ENCODE measurements at places on chromosomes 16 and 17.

GRCh38 chr17:82983510-82984248 is 95.7 kb upstream of the METRNL start:
- no peak for DNase-seq

DNA sequence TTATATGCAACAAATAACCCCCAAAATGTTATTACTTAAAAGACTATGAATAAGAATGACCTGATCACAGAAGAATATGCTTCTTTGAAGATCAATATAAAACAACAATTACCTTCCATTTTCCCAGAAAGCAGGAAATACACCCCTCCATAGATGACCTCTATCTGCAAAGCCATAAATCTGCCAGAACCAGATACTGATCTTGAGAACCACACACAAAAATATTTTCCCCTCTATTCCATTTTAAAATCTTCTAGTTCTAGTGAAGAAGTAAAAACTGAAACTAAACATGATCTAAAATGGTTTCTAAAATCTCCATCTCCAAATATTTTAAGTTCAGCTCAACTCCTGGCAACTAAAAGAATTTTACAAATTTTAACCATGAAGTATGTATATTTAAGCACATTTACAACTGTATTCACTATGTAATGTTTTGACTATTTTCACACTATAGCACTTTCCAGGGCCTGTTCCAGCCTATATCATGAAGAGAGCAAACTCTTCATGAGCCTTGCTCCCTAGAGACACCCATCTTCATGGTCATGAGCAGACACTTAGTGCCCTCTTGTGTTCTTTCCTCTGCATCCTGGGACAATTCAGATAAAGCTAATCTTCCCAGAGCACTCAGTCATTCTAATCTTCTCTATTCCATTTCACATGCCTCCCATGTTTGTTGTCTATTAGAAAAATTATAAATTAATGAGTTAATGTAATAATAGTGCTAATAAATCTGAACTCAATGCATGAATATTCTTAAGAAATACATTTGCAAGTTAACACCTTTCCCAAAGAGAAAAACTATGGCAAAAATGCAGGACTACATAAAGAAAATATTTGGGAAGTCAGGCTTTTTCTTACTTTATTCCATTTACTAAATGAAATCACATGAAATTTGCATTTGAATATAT is 87.0 kb downstream of the HELZ start:
- no peak for DNase-seq

DNA sequence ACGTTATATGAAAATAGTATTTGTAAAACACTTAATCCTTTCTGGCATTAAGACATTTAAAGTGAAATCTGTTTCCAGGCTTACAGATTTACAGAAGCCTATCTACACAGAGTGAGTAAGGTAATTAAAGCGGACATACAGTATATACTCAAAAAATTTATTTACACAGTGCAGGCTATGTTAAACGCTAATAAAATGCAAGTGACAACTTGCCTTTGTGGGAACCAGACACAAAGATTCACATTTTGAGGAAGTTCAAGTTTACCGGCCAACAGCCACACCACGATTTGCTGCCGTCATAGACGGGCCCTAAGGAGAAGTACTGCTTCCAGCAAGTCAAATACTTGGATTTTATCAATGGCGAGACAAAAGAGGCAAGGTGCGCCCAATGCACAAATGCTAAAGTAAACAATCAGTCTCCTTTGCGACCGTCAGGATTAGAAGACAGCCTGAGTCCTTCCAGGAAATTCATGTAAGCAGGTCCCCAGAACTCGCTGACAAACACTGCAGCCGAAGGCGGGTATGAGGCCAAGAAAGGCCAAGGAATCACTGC is 801 bp downstream of the VPS35 start:
- no peak for DNase-seq

GRCh38 chr16:84829168-84829965 is 9.6 kb downstream of the CRISPLD2 start:
- no peak for DNase-seq

- no peak for DNase-seq
These were observed 88.1 kb downstream of the AMFR start for GRCh38 chr16:56337131-56337857.

- no peak for DNase-seq
These were observed 76.0 kb downstream of the MYH11 start for GRCh38 chr16:15780805-15781204.

DNA sequence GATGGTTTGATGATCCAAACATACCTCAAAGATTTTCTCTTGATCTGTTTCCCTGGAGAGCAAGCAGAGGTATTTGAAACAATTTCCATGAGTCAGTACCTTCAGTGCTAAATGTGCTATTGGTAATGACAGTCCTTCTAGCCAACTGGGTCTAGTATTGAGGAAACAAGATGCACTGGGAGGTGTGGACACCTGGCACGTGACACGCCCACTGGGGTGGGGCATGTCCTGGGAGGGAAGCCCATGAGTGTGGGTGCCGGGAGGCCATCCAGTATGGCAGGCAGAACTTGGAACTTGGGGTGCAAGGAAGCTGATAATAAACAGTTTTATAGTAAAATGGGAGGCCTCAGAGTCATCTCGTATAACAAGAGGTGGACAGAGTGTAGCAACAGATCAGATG is 17.9 kb upstream of the AKAP1 start:
- no peak for DNase-seq

DNA sequence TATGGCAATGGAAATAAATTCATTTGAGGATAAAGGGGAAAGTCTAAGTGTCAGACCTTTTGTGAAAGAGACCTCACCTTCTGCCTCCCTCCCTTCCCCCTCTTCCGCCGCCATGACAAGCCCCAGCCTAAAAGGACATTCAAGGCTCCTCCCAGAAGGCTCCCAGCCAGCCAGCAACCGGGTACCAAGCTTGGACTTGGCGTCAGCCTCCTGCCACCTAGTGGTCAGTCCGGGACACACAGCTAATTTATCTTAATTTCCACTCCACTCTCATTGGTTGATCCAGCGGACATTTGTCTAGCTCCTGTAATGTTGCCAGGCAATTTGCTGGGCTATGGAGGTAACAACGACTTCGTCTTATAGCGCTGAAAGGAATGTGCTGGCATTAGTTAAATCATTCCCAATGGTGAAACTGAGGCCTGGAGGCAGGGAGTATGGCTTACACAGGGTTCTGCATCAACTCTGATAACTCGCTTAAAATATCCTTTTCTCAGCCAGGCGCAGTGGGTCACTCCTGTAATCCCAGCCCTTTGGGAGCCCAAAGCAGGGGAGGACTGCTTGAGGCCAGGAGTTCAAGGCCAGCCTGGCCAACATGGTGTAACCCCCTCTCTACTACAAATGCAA is 19.3 kb upstream of the CLEC3A start:
- peak; percentile 62 for DNase-seq

- DNase-seq: no peak
These were observed 8.0 kb upstream of the STX4 start for GRCh38 chr16:31025339-31025738.

- no peak for DNase-seq
These were observed 75.7 kb downstream of the TANC2 start for GRCh38 chr17:63041722-63042121.

DNA sequence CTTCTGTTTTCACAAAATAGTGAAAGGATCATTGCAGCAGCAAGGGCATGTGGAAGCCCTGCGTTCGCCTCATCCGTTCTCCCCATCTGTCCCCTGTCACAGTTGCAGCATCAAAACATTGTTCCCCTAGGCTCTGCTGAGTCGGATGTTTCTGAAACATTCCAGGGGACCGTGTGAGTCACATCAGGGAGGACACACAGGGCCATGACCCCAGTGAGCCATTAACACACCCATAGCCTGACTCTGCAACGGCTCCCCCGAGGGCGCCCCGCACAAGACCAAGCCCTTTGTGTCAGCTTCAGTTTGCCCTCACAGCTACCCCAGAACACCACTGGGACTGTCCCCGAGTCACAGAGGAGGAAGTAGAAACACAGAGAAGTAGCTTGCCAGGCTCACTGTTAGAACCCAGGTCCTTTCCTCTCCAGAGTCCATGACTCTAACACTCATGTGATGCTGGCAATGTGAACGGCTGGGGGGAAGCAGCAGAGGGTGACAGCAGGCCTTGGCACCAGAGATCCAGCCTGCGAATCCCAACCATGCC is 63.3 kb upstream of the HSBP1 start:
- DNase-seq: no peak
